ENCODE measurements at places on chromosomes 7 and 10. TPM values are rescaled to one million over a fixed set of nuclear protein-coding genes. Genes with fewer than 3 reads are reported as not detected.

Gene EN2
- not detected for total RNA-seq

GRCh38 chr7:5143935-5144903 lies 45.8 kb upstream of the WIPI2 start:
- H3K27me3 ChIP-seq: no peaks in the 10 kb centered on the region
- no peak overlapping the region for H3K27ac ChIP-seq
- peak overlapping the region; percentile 48 for H3K4me3 ChIP-seq
- DNase-seq: peak; percentile 71

- no peak overlapping the region for H3K27ac ChIP-seq
- DNase-seq: no peak
- H3K4me3 ChIP-seq: no peak overlapping the region
- no peaks in the 10 kb centered on the region for H3K36me3 ChIP-seq
- no peaks in the 10 kb centered on the region for H3K27me3 ChIP-seq
Observed at GRCh38 chr7:33339074-33339790, 209.9 kb downstream of the BBS9 start.

GRCh38 chr7:139451638-139452037 lies 31.8 kb downstream of the KLRG2 start:
- no peaks in the 10 kb centered on the region for H3K4me1 ChIP-seq
- no peaks in the 10 kb centered on the region for H3K36me3 ChIP-seq
- H3K27ac ChIP-seq: no peak overlapping the region
- no peak for DNase-seq
- H3K27me3 ChIP-seq: no peaks in the 10 kb centered on the region
- no peak overlapping the region for H3K4me3 ChIP-seq

Gene LAMTOR4
- 214 TPM for total RNA-seq

DNA sequence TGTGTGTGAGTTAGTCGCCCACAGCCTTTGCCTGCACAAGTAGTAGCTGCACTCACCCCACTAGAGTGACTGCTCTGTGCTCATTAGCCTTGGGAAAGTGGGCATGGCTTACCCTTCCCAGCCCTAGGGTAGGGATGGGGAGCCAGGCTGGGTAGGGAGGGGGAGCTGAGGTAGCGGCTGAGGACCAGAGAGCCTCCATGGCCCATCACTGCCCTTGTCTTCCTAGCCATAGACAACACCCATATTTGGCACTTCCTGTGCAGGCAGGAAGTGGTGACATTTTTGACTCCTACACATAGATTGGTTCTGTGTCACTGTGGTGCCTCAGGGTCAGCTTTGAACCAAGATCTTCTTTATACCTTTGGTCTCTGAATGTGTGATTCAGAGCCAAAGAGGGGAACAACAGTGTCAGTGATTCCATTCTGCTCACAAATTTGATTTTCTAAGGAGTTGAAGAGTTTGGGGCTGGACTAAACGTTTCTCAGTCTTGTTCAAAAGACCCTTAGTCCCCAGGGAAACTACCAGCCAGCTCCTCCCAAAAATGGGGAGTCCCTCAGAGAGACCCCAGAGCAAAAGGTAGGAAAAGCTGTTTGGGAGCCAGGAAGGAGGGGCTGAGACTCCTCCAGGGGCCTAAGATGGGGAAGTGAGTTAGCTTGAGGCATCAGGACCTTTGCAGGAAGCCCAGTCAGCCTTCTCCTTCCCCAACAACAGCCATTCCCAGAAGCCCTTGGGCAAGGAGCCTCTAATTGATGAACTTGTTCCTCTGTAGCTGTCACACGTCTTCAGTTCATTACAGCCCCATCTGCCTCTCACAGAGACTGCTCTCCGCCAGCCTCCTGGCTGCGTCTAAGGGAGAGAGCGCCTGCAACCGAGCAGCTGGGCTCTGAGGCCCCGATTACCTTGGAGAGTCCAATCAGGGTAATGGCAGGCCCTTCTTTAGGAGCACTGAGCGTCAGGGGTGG lies 135.0 kb downstream of the CDH23 start:
- H3K27me3 ChIP-seq: no peaks in the 10 kb centered on the region
- H3K4me3 ChIP-seq: no peak overlapping the region
- no peaks in the 10 kb centered on the region for H3K36me3 ChIP-seq
- H3K4me1 ChIP-seq: no peaks in the 10 kb centered on the region
- H3K27ac ChIP-seq: no peak overlapping the region

- DNase-seq: no peak
- H3K27ac ChIP-seq: no peak overlapping the region
- no peaks in the 10 kb centered on the region for H3K4me1 ChIP-seq
Observed at GRCh38 chr7:37141742-37142141, 306.9 kb downstream of the ELMO1 start.

DNA sequence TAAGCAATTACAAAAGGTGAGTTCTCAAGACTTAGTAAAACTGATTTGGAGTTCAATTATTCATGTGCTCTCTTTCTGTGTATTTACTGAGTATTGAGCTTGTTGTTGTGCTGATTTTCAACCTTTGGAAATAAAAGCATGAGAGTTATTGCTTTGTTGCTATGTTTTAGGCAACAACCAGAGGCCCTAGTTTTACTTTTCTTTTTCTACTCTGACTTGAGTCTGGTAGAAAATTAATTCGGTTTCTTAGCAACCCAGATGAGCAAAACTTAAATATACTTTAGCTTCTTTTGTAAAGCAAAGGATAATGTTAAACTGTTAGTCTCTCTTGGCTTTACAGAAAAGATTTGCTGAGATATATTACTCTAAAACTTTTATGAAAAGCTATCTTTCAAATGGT lies 66.4 kb upstream of the SCIN start:
- no peak overlapping the region for H3K4me3 ChIP-seq
- no peak overlapping the region for H3K27ac ChIP-seq
- no peak for DNase-seq
- H3K27me3 ChIP-seq: no peaks in the 10 kb centered on the region
- no peaks in the 10 kb centered on the region for H3K36me3 ChIP-seq
- H3K4me1 ChIP-seq: no peaks in the 10 kb centered on the region

- peaks cover 3% of the 10 kb centered on the region for H3K36me3 ChIP-seq
- H3K27ac ChIP-seq: no peak overlapping the region
- no peaks in the 10 kb centered on the region for H3K4me1 ChIP-seq
- H3K27me3 ChIP-seq: no peaks in the 10 kb centered on the region
- no peak for DNase-seq
Observed at GRCh38 chr7:2012981-2013380, 219.8 kb downstream of the MAD1L1 start.

DNA sequence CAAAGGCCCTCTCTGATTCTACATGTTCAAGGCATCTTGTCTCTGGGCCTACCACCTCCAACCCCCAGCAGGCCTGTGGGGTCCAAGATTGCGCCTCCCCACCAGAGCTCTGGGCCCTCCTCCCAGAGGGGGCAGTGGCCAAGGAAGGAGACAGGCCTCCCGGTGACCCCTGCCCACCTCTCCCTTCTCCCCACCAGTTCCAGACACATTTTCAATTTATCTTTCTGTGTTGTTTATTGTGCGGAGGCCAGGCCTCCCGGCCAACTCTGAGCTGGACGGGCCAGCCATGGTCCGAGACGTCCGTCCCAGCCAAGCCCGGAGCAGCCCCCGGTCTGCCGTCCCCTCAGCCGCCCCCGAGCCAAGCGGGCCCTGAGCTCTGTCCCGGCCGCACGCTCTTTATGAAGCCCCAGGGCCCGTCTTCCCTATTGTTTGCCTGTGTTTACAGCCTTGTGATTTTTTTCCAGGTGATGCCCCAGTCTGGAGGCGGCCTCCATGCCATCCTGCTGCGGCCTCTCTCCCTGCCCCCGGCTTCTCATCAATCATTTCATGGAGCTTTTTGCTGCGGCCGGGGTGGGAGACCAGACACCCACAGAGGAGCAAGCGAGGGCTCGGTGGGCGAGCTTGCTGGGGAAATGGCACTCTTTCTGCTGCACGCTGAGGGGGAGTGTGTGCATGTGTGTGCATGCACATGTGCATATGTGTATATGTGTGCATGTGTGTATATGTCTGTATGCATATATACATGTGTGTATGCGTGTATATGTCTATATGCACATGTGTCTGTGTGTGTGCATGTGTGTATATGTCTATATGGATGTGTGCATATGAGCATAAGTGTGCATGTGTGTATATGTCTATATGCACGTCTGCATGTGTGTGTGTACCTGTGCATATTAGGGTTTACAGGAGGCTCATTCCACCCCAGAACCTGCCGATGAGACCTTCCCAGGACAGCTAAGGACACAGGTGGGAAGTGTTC lies 52.7 kb upstream of the ELN start:
- no peak overlapping the region for H3K4me3 ChIP-seq
- H3K27ac ChIP-seq: no peak overlapping the region
- H3K36me3 ChIP-seq: no peaks in the 10 kb centered on the region

- no peak overlapping the region for H3K4me3 ChIP-seq
- H3K27me3 ChIP-seq: no peaks in the 10 kb centered on the region
- peaks cover 7% of the 10 kb centered on the region for H3K4me1 ChIP-seq
- no peak overlapping the region for H3K27ac ChIP-seq
- DNase-seq: no peak
Observed at GRCh38 chr7:43491123-43491522, 91.8 kb upstream of the STK17A start.
